ENCODE measurements at places on chromosomes 2 and 18.

- no peak for DNase-seq
Measured at GRCh38 chr2:6082625-6083018, 390.4 kb downstream of the SOX11 start.

GRCh38 chr2:238864207-238865014 is 16.5 kb downstream of the TWIST2 start:
- peak; percentile 11 for DNase-seq

DNA sequence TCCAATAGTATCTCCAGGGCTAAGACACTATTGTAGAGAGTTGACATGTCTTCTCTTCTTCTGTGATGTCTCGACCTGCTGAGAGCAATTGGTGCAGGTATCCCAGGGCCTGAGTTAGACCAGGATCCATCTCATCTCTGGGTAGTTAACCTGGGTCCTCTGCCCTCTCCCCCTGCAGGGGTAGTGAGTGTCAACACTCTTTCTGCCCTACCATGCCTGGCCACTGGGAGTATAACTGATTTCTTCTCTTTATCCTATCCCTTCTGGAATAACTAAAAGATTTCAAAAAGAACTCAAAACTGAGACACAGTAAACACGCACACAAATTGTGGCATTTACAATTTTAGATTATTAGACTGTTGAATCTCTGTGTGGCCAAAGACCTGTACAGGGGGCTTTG is 20.8 kb upstream of the SIX3 start:
- DNase-seq, result no peak

DNA sequence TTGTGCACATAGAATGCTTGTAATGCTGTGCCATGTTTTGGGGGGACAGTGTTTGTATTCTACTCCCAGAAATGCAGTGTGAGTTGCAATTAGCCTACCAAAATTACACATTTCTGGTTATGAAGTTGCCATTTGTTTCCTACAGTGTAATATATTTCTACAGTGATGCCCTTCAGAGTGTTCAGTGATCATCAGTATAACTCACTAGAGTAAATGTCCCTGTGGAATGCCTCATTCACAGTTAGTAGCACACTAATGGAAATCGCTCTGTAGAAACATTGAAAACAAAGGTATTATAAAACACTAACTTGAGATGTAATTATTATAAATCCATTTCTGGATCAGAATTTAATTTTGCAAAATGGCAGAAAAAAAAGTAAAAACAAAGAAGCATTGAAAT is 498.7 kb downstream of the PTPRM start:
- DNase-seq, result no peak

DNA sequence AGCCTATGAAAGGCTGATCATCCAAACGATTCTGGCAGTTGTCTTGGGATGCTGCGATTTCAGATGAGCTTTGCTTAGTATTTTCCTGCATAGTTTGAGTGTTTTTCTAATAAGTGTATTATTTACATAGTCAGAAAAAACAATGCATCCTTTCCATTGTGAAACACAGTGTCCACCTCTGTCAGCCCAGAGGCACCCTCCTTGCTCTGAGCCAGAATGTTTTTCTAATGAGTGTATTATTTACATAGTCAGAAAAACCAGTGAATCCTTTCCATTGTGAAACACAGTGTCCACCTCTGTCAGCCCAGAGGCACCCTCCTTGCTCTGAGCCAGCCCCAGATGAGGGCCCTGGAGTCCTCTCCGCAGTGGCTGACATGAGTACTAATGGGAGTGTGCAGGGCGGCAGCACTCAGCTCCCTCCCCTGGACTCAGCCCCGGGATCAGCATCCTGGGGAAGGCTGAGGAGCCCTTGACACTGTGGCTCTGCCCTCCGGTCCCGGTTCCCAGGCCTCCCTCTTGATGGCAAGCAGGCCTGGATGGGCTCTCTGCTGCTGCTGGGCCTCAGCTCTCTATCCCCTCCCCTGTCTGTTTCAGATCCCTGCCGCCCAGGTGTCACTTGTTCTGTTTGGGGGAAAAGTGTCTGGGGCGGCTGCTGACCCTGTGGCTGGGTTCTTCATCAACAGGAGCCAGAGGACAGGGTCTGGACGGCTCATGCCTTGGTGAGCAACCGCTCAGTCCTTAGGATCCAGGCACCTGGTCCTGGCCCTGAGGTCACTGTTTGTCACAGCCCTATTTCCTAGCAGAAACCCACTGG is 5.9 kb downstream of the MFSD2B start:
- DNase-seq, result no peak

GRCh38 chr2:69032336-69032735 is 19.4 kb downstream of the ANTXR1 start:
- no peak for DNase-seq

DNA sequence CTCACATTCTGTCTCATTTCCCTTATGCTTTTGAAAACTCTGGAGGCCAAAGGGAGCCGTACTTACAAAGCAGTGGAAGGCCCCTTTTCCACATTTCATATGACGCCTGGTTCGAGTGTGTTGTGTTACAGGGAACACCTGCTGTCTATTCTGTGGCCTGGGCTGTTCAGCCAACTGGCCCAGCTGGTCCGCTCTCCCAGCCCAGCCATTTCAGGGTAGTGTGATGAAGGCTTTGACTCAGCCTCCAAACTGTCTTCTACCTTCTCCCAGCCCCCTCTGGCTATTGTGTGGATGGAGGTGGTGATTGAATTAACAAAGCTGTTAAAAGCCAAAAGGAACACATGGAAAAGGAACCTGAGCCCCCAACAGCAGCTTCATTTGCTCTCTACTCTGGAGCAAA is 233.8 kb downstream of the ICOS start:
- DNase-seq, result no peak

DNA sequence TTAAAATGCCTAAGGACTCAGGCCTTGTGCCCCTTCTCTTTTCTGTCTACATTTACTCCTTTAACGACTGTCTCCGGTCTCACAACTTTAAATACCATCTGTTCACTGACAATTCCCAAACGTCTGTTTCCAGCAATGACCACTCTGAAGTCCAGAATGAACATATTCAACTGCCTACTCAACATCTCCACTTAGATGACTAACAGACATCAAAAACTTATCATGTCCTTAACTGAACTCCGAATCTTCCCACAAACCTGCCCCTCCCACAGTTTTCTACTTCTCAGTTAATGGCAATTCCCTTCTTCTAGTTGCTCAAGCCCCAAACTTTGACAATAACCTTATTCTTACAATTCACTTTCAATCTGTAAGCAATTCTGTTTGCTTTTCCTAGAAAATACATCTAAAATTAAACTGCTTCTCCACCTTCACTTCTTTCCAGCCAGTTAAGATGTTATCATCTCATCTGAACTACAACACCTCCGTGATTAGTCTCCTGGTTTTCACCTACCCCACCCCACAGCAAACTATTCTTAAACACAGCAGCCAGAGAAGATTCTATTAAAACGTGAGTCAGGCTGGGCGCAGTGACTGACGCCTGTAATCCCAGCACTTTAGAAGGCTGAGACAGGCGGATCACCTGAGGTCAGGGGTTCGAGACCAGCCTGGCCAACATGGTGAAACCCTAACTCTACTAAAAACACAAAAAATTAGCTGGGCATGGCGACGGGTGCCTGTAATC is 2.8 kb downstream of the C1D start:
- no peak for DNase-seq

GRCh38 chr18:32303400-32303799 is 113.6 kb downstream of the MEP1B start:
- DNase-seq, result no peak

GRCh38 chr2:1730015-1730927 is 14.0 kb downstream of the PXDN start:
- DNase-seq, result no peak

GRCh38 chr2:134594399-134594798 is 124.4 kb downstream of the TMEM163 start:
- DNase-seq, result no peak

GRCh38 chr2:100640431-100641124 is 77.8 kb downstream of the PDCL3 start:
- DNase-seq, result no peak

- no peak for DNase-seq
Measured at GRCh38 chr2:26631401-26632170, 9.6 kb downstream of the CIB4 start.

GRCh38 chr2:234102112-234102511 is 51.6 kb downstream of the SPP2 start:
- DNase-seq, result no peak

- DNase-seq, result no peak
Measured at GRCh38 chr2:232523402-232523681, 2.6 kb upstream of the CHRND start.

- DNase-seq, result no peak
Measured at GRCh38 chr2:172745636-172746035, 10.0 kb downstream of the RAPGEF4 start.

DNA sequence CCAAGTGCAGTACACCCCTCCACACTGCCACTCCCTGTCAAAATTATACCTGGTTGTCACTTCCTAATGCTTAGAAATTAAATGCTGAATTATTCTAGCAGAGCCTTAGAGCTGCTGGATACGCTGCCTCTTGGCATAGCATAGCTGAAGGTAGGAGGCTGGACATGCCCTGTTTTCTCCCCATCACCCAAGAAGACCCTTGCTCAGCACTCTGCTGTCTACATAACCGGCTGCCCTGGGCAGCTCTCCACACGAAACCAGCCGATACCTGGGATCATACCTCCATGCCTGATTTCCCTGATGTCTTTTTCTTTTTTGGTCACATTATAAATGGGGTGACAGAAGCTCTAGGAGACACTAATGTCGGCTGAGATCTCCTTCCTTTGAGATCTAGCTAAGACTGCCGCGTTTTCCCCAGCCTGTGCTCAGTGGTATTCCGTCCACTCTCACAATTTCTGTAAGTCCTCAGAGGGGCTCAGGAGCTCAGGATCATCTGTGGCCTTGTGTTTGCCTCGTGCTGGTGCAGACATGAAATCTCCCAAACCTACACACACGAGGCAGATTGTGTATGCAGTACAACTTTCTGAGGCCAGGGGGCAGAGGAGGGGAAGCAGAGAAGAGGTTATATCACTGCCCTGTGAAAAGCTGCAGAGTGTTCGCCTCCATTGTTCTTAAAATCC is 13.5 kb upstream of the ZAP70 start:
- peak; percentile 63 for DNase-seq

DNA sequence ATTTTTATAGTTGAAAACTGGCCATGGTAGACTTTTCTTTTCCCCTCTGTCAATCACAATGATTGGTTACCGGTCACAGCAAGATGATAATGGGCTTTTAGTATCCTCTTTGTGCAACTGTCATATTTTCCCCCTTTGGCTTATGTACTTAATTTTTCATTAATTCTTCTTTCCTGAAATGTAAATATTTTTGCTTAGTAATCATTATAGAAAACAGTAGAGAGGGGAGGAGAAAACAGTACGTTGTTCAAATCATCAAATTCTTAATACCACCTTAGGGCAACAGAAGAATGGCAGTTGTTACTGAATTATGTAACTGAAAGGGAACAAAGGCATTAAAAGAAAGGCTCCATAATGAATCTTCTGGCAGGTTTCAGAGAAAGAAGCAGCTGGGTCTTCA is 699.0 kb downstream of the METTL4 start:
- DNase-seq, result no peak

Data from stimulated activated CD4-positive, alpha-beta T cell treated with anti-CD3 and anti-CD28 coated beads, Interleukin-12 subunit alpha, Interleukin-12 subunit beta, amount 100 ng/mL, for 4 hours (primary cell).